ENCODE measurements at places on chromosomes 11 and 22.

- DNase-seq, result no peak
These were observed 86.1 kb downstream of the GRM5 start for GRCh38 chr11:88979641-88980040.

DNA sequence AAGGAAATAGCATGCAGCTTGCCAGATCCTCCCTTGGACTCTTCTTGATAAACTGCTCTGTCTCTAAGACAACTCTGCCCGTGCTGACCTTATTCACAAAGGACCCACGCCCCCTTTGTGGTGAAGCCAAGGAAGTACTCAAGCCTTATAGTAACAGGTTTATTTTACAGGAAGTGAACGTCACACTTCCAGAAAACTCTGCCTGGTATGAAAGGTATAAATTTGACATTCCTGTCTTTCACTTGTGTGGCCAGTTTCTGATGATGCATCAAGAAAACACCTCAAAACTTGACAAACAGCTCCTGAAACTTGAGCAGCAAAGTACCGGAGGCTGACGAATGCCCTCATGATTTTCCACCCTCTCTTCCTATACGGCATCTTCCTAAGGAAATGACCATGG is 12.5 kb upstream of the PELI3 start:
- DNase-seq, result no peak

DNA sequence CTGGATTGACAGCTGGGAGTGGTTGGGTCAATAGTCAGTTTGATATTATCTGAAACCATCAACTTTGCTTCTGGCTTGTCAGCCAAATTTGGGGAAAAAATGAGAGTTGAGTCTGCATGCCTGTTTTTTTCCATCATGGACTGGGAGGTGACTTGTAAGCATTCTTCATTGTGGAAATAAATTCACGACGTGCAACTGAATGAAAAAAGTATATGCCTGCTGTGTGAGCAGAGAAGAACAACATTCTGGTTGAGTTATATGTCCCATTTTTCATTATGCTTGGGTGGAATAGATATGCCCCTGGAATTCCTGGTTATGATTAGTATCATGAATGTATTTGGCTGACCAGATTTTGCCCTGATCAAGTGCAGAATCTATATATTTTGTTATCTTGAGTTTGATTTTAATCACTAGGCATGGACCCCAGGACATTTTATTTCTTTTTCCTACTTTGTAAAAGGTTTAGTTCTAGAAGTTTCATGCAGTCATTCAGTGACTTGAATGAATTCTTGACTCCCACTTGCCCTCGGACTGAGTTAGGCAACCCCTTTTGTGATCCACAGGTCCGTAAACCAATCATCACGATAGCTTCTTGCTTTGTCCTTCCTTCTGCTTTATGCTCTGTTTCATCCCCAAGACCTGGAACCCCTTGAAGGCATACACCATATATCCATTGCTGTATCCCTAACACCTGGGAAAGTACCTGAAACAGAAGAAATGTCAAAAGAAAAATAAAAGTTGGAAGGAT is 205.8 kb downstream of the NAV2 start:
- no peak for DNase-seq

DNA sequence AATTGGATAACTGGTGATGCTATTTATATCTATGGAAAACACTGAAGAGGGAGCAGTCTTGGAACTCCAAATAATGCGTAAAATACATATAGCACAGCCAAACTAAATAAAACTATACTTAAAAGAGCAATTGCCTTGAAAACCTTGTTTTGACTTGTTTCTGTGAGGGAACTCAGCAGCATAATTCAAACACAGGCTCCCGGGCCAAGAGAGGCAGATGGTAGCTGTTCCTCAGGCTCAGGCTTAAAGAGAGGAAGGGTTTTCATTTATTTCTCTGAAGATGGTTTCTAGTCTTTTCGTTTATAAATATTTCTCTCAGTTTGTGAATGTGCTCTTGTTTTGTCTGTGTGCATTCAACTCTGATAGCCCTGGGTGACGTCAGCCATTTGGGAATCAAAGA is 82.4 kb downstream of the FANCF start:
- DNase-seq, result no peak

GRCh38 chr11:32386770-32387377 is 48.5 kb downstream of the WT1 start:
- DNase-seq, result no peak

GRCh38 chr11:45648931-45649330 is 16.5 kb downstream of the CHST1 start:
- no peak for DNase-seq

DNA sequence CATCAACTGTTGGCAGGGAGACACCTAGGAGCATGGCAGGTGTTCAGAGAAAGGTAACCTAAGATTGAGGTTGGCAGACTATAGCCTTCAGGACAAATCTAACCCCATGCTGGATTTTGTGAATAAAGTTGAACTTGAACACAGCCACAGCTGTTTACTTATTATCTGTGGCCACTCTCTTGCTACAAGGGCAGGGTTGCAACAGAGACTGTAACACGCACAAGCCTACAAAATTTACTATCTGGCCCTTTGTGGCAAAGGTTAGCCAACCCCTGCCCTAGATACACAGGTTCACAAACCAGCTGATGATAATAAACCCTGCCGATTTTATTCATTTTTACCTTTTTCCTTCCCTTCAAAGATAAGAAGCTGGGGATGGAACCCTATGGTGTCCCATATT is 2.5 kb downstream of the THYN1 start:
- DNase-seq, result no peak

DNA sequence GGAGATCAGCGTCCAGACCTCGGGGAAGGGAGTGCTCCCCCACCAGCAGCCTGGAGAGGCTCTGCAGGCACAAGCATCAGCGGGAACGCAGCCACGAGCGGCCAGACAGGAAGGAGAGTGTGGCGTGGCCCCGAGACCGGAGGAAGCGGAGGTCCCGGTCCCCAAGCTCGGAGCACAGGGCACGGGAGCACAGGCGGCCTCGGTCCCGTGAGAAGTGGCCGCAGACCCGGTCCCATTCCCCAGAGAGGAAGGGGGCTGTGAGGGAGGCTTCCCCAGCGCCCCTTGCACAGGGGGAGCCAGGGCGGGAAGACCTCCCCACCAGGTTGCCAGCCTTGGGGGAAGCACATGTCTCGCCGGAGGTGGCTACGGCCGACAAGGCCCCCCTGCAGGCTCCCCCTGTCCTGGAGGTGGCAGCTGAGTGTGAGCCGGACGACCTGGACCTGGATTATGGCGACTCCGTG is 6.9 kb downstream of the IRF7 start:
- DNase-seq, result no peak

DNA sequence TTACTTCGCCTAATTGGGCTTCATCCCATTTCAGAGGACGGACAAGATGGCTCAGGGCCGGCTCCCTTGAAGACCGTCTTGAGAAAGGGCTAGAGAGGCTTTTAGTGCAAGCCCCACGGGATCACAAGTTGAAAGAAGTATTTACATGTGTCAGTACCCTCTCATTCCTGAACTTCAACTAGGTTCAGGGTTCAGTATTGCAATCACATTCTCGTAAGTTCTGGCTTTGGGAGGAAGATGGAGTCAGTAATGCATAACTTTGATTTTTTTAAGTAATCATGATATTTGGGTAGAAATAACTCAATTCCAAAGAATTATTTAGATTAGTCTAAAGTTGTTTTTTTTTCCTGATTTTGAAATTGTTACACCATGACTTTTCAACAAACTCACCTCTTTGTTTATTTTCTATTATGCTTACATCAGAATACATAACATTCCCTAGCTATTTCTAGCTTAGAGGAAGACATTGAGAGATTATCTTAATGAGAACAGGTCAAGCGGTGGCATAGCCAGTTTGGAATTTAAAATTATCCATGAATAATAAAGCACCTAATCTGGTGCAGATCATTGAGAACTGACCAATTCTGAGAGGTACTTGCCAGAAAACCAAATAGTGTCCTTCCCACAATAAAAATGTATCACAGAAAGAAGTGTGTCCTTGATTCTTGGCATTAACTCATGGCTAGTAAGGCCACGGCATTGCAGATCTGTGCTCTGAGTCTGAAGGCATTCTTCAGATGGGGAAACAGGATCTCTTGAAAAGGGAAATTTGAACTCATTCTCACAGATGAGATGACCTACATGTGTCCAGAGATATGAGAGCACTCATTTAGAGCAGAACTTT is 92.1 kb upstream of the BLID start:
- no peak for DNase-seq

DNA sequence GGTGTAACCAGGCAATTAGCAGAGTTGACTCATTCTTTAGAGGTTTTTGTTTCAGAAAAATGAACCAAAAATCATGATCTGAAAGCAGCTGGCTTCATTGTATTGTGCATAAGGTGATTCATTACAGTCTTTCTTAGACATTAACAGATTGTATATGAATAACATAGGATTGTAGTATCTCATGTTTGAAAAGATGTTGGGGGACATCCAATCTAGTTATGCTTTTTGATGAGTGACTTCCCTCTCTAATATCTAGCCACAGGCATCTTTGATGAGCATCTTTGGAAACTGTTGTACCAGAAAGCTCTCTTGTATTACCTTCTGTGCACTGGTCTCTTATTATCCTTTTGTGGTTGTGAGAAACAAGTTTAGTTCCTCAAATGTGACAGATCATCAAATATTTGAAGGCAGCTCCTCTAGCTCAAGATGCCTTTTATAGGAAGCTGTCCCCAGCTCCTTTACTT is 8.3 kb downstream of the GRK3 start:
- DNase-seq, result no peak

- no peak for DNase-seq
These were observed 13.9 kb downstream of the ZNF74 start for GRCh38 chr22:20407829-20408228.

DNA sequence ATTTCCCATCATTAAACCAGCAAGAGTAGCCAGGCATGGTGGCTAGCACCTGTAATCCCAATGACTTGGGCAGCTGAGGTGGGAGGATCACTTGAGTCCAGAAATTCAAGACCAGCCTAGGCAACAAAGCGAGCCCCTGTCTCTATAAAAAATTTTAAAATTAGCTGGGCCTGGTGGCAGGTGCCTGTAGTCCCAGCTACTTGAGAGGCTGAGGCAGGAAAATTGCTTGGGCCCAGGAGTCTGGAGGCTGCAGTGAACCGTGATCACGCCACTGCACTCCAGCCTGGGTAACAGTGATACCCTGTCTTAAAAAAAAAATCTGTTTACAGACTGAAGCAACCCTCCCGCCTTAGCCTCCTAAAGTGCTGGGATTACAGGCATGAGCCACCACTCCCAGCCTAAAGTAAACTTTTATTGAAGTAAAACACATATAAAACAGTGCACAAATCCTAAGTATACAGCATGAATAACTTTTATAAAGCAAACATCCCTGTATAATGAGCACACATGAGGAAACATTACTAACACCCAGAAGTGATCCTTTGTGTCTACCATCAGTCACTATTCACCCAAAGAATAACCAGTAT is 12.6 kb downstream of the UCP3 start:
- peak; percentile 32 for DNase-seq

GRCh38 chr11:103016031-103016430 is 60.5 kb upstream of the MMP13 start:
- no peak for DNase-seq

- peak; percentile 5 for DNase-seq
These were observed 17.4 kb upstream of the BACE1-AS start for GRCh38 chr11:117273550-117274289.

GRCh38 chr11:127789927-127790326 is 789.4 kb upstream of the KIRREL3 start:
- DNase-seq, result no peak

- no peak for DNase-seq
These were observed 142.3 kb downstream of the ELP4 start for GRCh38 chr11:31651822-31652221.

- DNase-seq, result no peak
These were observed 369.4 kb upstream of the B3GAT1 start for GRCh38 chr11:134781380-134781866.

- peak; percentile 73 for DNase-seq
These were observed at the start of gene MAPK8IP1 for GRCh38 chr11:45885274-45885920. Gene MAPK8IP1, plus strand, starts transcription at chr11:45885651. Its CDS starts 170 bp downstream, at chr11:45885821.

DNA sequence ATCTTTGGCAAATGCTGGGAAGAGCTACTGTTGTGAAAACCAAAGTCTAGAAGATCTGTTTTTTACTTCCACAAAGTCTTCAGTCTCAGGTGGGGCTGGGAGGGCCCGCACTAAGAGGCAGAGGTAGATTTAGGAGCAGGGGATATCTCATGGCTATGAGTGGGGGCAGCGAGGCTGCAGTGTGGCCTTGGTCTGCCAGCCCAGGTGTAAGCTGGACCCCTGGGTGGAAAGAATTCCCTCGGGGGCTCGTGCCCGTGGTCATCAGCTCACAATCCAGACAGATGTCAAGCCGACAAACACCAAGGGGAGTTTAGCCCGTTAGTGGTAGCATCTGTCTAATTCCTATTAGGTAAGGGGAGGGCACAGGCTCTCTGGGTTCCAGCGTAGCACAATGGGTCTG is 9.0 kb downstream of the PKNOX2 start:
- no peak for DNase-seq

DNA sequence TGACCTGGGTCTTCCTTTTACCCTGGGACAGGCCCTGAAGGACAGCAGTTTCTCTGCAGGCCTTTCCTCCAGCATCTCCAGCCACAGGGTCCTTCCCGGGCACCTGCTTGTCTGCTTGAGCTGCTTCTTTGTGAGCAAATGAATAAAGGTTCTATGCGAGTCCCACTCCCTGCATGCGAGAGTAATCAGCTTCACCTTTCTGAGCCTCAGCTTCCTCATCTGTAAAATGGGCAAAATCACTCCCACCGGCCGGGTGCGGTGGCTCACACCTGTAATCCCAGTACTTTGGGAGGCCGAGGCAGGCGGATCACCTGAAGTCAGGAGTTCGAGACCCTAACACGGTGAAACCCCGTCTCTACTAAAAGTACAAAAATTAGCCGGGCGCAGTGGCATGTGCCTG is 31.1 kb downstream of the IFT27 start:
- no peak for DNase-seq

- no peak for DNase-seq
These were observed 97.2 kb downstream of the SERGEF start for GRCh38 chr11:17915500-17916143.

DNA sequence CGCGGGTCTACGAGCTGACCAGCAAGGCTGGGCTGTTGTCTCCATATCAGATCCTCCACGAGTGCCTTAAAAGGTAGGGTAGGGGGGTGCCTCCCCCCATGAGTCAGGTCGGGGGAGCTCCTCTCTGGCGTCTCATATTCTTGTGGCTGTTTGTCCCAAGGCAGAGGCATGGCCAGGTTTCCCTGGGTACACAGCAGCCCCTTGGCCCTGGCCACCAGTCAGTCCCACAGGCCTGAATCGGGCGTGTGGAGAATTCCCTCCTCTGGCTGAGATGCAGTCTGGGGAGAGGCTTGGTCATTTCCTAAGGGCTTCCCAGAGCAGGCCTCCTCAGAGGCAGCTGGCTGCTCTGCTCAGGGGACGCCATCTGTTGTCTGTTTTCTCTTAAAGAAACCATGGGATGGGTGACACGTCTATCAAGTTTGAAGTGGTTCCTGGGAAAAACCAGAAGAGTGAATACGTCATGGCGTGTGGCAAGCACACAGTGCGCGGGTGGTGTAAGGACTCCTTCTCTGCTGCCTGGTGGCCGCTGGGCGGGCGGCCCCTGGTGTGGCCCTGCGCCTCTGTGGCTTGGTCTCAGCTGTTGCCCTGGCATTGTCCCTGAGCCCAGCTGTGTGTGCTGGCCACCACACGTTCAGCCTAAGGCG is 9.6 kb upstream of the RANBP1 start:
- peak; percentile 22 for DNase-seq

- no peak for DNase-seq
These were observed 20.0 kb downstream of the FAM83F start for GRCh38 chr22:40014667-40015248.

GRCh38 chr11:106152013-106152412 is 74.6 kb downstream of the AASDHPPT start:
- DNase-seq, result peak; percentile 40

Data from NCI-H2171 treated with DMSO at 0.1 percent for 48 hours (cell line).